ENCODE measurements at places on chromosomes 1 and 21.

DNA sequence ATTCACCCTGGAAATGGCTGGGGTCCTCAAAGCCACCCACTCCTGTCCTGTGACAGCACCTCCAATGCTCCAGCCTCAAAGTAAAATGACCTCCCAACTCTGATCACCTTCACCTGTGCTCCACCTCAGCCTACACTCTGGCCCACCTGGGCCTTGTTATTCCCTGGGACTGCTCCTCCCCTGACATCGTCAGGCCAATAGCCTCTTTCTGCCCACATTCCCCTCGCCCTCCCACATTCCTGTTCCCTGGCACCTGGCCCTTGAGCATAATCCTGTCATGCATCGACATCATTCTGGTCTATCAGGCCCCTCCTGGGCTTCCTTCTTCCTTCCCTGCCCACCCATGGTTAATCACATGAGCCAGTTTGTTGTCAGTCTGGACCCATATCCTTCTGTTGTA lies 13.2 kb upstream of the BCAR3 start:
- no peak for DNase-seq

DNA sequence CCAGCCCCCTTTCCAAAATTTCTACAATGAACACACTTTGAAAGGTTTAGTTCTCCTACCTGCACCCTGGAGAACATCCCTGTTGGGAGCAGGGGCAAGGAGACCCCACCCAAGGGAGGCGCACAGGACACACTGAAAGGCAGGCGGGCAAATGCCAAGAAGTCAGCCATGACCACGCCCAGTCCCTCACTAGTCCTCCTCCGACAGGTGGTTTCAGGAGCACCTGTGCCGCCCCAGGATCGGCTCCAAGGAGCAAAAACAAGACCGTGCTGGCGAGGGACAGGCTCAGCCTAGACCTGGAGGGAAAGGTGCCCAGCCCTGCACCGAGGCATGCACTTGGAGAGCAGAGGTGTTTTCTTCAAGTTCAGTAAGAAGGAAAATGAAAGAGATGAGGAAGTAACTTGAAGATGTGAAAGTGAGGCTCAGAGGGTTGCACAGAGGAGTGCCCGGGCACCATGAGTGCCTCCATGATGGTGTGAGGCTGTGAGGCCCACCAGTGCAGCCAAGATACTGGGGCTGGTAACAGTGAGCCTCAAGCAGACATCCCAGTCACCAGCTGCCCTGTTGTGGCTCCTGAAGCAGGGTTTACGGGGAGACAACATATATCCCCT lies 19.6 kb upstream of the NADK start:
- DNase-seq: no peak

GRCh38 chr1:64163970-64164369 lies 39.5 kb upstream of the UBE2U start:
- no peak for DNase-seq

DNA sequence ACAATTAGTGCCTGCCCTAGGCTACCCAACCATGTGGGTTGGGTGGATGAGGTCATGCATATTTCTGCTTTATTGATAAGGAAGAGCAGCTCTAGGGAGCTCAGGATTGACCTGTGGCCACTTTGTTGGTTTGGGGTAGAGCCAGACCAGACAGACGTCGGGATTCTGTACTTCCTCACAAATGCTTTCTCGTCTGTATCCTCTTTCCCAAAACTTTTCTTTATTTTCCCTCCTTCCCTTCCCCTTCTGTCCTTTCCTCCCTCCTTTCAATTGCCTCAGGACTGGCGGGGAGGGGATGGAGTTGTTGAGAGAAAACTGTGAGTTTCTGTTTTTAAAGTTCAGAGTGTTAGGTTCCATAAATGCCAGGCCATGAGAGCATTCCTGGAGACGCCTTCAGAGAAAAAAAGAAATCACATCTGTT lies 68.0 kb downstream of the UCK2 start:
- no peak for DNase-seq

- DNase-seq: no peak
These were observed 35.4 kb downstream of the KIAA0040 start for GRCh38 chr1:175157200-175157599.

- DNase-seq: no peak
These were observed 44.9 kb downstream of the RAB3B start for GRCh38 chr1:51945591-51945990.

- DNase-seq: no peak
These were observed 58.0 kb upstream of the SGIP1 start for GRCh38 chr1:66475940-66476339.

DNA sequence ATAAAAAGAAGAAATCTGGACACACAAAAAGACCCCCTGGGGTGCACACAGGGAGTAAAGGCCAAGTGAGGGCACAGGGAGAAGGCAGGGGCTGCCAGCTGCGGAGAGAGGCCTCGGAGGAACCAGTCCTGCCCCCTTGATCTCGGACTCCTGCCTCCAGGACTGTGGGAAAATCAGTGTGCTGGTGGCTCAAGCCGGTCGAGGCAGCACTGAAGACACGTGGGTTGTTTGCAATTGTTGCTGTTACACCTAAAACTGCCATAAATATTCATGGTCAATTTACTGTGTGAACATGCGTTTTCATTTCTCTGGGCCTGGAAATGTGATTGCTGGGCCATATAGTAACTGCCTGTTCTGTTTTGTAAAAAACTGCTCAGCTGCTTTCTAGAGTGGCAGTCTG lies 18.5 kb downstream of the IBA57 start:
- no peak for DNase-seq

GRCh38 chr1:167104256-167104633 lies 10.4 kb downstream of the STYXL2 start:
- no peak for DNase-seq

- no peak for DNase-seq
These were observed 723.2 kb upstream of the CXADR start for GRCh38 chr21:16789636-16790035.

GRCh38 chr1:39973503-39974135 lies 18.7 kb downstream of the MFSD2A start:
- peak; percentile 80 for DNase-seq

- DNase-seq: no peak
These were observed 41.0 kb downstream of the TGFBR3 start for GRCh38 chr1:91844862-91845528.

DNA sequence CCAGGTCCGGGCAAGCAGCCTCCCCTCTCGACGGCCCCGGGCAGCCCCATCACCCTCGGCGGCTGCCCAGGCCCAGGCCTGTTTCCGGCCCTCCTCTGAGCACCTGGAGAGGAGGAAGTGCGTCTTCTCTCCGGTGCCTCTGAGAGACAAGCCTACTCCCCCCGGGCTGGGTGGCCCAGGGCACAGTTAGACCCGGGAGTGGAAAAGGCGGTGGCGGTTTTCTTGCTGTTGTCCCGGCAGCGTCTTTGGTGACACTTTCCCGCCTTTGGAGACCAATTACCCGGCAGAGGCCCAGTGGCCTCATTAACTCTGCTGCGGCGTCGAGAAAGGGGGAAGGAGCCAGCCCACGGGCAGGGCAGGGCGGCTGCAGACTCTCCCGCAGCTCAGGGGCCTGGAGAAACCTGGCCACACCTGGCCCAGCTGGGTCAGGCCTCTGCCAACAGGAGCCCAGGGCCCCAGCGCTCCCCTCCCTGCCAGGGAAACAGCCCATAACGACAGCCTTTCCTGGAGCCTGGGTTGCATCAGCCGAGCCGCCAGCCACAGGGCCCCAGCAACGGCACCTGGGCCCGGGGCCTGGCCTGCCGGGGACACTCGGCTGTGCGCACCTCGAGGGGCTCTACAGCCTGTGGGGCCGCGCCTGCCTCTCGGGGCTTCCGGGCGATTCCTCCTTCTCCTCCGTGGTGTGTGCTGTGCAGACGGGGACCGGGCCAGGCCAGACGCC lies 28.4 kb upstream of the C1orf159 start:
- peak; percentile 60 for DNase-seq

GRCh38 chr1:1966071-1966740 lies 37.4 kb downstream of the CFAP74 start:
- DNase-seq: no peak

DNA sequence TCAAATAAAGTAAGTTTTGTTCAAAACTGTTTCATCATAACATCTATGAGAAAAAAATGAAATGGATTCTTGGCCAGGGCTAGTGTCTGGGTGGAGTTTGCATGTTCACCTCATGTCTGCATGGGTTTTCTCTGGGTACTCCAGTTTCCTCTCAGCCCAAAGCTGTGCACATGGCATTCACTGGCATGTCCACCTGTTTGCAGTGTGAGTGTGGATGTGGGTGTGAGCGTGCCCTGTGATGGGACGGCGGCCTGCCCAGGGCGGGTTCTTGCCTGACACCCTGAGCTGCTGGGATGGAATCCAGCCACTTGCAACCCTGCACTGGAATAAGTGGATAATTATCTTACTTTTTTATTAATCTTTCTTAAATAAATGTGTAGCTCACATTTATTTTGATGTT lies 185.5 kb downstream of the RYR2 start:
- no peak for DNase-seq

GRCh38 chr1:231162297-231162969 lies 575 bp downstream of the TRIM67 start:
- peak; percentile 54 for DNase-seq

- DNase-seq: no peak
These were observed 64.8 kb downstream of the PEX14 start for GRCh38 chr1:10539411-10540043.

DNA sequence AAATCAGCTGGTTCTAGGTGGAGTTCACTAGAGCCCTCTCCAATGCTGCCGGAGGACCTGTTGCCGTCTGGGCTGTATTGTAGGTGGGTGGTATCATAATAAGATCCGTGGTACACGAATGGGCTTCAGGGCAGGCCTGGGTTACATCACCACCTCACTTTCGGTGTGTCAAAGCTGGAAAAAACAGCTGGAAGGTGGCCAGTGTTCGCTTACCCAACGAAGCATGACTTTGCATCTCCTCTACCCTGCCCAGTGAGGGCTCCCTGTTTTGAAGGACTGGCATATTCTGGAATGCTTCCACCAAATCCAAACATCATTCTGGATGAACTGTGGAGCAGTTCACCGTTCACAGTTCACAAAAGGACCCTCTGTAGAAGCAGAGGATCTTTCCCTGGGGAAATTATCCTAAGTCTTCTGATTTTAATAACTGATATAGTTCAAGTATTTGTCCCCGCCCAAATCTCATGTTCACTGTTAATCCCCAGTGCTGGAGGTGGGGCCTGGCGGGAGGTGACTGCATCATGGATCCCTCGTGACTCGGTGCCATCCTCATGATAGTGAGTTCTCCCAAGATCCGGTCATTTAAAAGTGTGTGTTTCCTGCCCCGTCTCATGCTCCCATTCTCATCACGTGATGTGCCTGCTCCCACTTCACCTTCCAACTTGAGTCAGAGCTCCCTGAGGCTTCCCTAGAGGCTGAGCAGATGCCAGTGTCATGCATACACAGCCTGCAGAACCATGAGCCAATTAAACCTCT lies 429.0 kb downstream of the KIF26B start:
- no peak for DNase-seq

- no peak for DNase-seq
These were observed 60.3 kb upstream of the EXO1 start for GRCh38 chr1:241787691-241788090.

DNA sequence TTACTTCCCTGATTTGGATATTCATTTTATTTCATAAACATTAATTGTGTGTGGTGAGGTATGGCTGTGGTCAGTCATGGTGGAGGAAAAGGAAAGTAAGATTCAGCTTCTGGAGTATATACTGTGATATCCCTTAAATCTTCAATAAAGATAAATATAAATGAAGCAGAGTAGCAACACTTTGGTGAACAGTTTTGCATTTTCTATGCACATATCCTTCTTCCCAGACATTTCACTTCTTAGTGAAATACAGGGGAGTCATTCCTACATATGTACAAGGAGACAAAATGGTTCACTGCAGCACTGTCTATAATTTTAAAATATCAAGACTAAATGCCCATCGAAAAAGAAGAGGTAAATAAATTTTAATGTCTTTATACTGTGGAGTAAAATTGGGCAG lies 61.3 kb downstream of the DISP1 start:
- no peak for DNase-seq

- DNase-seq: peak; percentile 22
These were observed 21.7 kb upstream of the IL12RB2 start for GRCh38 chr1:67285780-67286488.

DNA sequence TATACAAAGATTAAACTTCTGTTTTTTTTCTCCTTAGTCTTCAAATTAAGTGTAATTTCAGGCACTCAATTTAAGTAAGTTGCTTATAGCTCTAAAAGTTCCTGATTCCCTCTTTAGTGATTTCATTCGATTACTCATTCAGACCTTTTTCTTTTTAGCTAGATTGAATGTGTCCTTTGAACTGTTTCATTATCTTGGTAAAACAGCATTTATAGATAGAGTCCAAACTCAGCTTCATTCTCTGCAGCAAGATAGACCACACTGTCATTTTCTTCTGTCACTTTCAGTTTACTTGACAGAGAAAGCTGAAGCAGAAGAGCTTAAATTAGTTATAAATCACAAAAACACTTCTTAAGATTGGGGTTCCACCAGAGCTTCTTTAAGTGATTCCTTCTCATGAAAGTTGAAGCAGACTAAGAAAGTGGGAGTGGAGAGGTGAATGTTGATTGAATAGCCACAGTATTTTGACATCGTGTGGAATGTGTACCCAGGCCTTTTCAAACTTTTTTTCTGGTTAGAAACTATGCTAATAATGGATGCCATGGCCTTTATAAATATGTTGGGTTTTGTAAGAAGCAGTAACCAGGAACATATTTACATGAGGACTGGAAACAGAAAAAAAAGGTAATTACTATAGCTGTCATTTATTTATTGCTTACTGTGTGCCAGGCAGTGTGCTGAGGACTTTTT lies 52.2 kb downstream of the ZBTB40 start:
- no peak for DNase-seq

DNA sequence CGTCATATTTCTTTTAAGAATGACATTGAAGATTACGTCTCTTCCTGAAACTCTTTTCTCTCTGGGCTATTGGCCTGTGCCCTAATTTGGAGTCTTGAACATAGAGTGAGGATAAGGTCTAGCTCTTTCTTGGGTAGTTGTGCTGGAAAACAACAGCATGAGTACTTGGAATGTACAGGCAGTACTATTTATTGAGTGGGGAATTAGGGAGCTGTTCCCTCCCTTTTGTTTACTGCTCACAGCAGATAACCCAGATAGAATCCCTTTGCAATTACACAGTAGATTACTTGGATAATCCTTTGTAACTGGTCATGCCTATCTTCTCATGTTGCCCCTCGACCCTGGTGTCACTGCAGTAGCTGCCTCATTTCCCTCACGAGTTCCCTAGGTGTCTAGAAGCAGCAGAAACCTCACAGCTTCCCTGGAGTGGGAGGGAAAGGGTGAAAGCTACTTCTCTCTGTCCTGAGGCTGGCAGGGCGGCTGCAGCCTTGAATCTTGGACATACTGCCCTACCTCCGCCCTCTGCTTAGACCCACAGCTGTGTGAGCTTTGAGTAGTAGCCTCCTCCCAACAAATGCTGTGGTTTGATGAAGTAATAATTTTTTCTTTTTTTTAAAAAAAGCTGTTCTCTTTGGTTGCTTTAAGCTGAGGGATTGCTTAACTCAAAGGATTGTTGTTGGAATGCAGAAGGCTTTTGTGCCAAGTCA lies 70.6 kb downstream of the FGGY start:
- no peak for DNase-seq
